ENCODE measurements at places on chromosomes 1 and 21. TPM values are rescaled to one million over a fixed set of nuclear protein-coding genes. Genes with fewer than 3 reads are reported as not detected.

The VHLL gene
- not detected for total RNA-seq

The KIRREL1 gene
- not detected for total RNA-seq

The AIDA gene
- total RNA-seq = 47.6 TPM

The TBX19 gene
- total RNA-seq = 3.6 TPM

The LDLRAD1 gene
- total RNA-seq = not detected

Data from activated CD8-positive, alpha-beta memory T cell treated with anti-CD3 and anti-CD28 coated beads, Interleukin-2, amount 10 ng/mL, durations not matched to agents 7 days and 5 days (primary cell).